ENCODE measurements at places on chromosomes 3 and 15.

DNA sequence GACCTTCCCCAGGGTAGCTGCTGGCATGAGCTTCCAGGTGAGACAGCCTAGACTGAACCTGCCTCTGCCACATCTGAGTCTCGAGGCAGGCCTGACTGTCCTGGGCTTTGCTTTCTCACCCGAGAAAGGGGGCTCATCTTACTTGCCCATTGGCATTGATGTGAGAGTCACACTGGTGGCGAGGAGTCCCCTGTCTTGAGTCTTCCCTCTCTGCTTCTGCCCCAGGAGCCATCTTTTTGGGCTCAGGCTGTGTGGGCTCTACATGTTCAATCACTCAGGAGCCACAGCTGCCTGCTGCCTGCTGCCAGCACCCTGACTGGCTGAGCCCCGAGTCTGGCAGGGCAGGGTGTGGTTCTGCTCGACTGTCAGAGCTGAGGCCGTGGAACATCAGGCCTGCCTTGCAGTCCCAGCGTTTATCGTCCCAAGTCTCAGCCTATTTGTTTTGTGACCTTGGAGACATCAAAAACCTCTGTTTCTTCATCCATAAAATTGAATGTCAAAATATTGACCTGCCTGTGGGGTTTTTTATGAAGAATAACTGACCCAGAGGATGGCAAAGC is 132.5 kb downstream of the DNAJB8 start:
- no peak for DNase-seq

- no peak for DNase-seq
Observed at GRCh38 chr15:74156678-74157411, 16.7 kb upstream of the ISLR start.

- DNase-seq = peak; percentile 67
Observed at GRCh38 chr15:29612096-29612495, 210.2 kb downstream of the TJP1 start.

- no peak for DNase-seq
Observed at GRCh38 chr15:50135031-50135551, 16.1 kb upstream of the ATP8B4 start.

DNA sequence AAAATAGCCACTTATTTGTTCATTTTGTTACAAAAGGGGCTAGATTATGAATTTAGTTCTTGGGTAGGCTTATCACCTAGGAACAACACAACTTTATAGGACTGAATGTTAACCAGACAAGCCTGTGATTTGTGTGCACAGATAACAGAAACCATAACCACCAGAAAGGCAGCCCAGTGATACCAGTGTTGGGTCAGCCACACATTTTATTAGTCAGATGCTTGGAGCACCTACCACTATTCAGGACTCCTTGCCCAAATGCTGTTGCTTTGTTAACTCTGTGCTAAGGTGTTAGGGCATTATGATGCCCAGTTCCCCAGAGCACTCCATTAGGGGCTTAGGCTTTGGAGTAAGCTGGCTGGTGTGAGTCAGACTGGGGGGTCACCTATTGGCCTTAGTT is 22.5 kb downstream of the PLCL2 start:
- no peak for DNase-seq

- DNase-seq = no peak
Observed at GRCh38 chr3:45962033-45962432, 18.8 kb downstream of the CXCR6 start.

DNA sequence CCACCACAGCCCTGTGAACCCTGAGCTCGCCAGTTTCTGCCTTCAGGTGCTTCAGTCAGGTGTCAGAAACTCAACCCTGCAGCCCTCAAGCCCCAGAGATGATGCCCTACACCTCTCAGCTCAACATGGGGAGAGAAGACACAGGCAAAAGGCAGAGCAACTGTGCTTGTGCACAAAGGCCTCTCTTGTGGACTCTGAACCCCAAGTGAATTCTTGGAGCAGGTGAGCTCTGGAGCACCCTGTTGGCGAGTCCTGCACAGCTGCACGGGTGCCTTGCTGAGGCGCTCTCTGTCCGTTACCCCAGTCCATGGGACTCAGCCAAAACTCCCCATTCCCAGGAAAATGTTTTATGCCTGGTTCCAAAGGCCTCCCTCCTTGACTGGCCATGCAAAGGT is 197.0 kb downstream of the KLF13 start:
- no peak for DNase-seq

- DNase-seq = peak; percentile 77
Observed at GRCh38 chr3:190375246-190375645, 12.7 kb upstream of the CLDN16 start.

- DNase-seq = no peak
Observed at GRCh38 chr3:47578119-47578632, 489 bp downstream of the CSPG5 start.

DNA sequence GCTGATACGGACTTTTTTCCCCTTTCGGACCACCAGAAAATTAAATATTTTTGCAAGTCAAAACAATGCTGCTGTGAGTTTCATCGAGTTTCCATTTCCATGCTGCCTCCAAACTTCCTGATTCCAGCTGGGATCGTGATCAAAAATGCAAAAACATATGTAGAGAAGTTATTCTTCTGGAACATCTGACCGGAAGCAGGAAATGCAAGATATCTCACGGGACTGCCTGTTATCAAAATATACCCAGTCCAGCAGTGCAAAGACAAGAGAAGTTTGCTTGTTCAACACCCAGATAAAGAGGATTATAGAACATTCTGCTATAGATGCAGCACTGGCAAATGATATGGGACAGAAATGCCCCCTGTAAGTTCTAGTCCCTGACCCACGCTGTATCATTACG is 726.7 kb upstream of the NR2F2 start:
- DNase-seq = no peak

DNA sequence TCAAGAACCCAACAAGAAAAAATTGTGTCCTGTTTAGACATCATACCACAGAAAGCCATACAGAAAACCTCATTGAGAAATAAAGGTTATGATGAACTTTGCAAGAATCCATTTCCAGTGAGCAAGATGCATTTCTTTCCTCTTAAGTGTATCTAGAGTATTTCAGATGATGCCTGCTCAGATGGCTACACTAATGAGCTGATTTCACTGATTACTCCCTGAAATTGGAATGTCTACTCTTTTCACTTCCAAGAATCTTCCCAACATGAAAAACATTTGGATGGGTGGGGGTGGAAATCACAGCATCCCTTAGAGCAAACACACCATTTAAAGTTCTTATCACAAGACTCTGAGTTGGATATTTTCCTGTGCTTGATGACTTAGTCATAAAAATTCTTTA is 41.4 kb upstream of the IL12A start:
- no peak for DNase-seq

DNA sequence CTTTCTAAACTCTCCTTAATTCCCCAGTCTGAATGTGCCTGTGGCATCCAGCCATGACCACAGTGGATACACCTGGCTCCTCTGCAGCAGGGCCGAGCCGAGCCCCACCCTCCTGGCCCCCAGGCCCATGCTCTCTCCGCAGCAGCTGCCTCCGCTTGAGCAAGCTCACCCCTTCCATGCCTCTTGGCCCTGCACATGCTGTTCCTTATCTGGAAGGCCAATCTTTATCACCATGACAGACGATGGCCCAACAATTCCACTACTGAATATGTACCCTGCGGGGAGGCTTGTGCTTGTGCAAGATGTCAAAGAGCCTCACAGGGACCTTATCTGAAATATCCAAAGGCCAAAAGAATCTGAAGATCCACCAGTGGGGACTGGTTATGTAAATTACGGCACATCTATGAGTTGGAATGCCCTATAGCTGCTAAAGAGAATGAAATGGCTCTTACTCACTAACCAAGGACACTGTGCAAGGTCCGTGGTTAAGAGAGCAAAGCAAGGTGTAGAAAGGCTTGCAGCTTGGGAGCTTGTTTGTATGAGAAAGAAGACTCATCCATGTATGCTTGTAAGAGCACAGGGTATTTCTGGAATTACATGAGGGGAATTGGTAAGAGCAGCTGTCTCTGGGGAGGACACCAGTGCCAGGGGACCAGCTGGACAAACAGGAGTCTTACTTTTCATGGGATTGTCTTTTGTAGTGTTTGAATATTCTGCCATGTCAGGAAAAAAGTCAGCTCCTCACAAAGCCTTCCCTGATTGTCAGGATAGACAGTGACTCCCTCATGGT is 55.2 kb downstream of the WNT7A start:
- DNase-seq = no peak

- no peak for DNase-seq
Observed at GRCh38 chr15:58870451-58870850, 63.0 kb downstream of the SLTM start.
